ENCODE measurements at places on chromosomes 6 and 20.

DNA sequence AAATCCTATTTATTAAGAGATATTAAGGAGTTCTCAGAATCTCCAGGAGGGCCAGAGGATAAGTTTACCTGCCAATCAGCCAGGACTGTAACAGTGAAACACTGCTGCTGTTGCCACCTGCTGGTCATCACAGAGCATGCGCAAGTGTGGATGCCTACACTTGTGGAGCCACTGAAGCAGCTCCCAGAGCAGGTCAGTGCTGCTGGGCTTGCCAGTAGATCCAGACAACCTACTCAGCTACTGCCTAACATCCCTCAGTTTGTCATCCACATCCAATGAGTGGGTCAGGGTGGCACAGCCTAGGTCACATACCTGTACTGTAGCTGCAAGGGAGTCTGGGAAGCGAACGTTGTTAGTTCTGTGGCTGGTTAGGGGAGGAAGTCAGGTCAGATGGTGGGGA lies 18.3 kb upstream of the NHSL1 start:
- DNase-seq, result no peak

DNA sequence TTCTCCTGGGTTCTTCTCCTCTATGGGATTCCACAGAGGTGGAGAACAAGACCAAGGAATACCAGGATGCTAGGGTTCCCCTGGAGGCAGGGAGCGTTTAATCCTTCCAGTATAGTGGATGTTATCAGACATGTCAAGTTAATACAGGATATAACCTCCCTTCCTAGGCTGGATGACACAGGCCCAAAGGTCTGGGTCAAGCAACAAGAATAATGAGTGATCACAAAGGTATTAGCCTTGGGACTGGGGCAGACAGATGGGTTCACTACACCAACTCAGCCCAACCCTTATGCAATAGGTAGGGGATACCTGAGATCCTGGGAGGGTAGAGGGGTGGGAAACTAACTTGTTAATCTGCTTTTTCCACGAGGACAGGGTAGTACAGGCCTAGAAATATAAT lies 690.3 kb downstream of the HTR1B start:
- no peak for DNase-seq

DNA sequence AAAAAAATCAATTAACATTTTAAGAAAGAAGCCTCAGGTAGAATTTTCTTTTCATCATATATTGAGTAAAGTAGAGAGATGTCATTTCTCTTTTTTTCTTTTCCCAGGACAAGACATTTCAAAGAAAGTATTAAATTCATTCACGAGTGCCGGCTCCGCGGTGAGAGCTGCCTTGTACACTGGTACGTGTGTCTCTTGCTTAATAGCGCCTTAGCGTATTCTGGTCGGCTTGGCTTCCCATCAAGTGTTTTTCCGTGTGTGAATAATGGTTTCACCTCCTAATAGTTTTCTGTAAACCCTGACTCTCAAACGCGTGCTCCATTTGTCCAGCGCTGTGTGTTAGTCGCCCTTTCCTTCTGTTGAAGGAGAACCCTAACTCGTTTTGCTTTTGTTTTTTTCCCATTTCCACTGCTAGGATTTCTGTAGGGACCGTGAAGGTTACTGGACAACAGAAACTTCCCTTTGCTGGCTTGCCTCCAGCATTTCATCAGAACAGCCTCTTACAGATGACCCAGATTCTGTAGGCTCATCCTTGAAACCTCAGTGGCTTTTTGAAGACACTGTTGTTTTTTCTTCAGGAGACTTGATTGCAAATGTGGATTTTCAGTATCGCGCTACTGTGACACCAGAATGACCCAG lies 45.7 kb upstream of the IRF4 start:
- DNase-seq, result no peak

DNA sequence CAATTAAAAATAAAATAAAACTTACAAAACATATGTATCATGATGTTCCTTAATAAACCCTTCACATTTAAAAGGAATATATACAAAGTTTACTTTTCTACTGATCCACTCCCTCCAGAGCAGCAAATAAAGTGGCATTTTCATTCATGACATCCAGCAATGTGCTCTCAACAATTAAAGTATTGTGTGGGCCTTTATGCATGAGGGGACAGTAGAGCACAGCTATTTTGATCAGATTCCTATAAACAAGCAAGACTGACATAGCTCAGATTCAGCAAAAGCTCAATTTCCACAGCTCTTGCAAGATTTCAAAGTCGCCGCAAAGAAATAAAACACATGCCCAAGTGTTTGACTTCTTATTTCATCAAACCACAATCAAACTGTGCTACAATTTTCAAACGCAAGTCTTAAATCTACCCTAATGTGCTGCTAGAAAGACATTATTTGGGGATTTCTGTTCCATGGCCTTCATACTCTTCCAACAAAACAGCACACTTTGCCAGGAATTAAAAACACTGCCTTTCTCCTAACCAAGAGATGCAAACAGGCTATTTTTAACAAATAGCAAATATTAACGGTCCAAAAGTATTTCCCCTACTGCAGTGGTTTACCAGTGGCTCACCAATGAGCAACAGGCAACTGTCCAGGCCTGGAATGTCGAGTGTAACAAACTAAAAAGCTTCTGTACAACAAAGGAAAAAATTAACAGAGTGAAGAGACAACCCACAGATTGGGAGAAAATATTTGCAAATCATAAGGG lies 52.3 kb downstream of the MBOAT1 start:
- peak; percentile 9 for DNase-seq

GRCh38 chr6:137076277-137077068 lies 31.7 kb upstream of the IL20RA start:
- DNase-seq, result no peak

DNA sequence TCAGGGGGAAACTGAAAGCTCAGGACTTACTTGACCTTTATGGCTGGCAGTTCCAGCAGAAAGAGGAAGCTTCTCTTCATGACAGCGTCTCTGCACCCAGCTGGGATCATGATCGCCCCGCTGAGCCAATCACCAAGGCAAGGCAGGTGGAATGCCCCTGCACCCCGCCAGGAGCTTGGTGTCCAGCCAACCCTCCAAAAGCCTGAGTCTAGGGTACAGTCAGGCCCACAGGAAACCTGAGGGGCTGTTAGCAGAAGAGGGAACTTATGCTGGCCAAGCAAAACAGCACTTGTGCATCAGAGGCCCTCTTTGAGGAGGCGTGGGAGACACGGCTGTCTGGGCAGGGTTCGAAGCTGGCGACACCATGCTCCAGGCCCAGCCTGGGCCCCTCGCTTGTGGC lies 188.3 kb upstream of the GMDS start:
- DNase-seq, result no peak

DNA sequence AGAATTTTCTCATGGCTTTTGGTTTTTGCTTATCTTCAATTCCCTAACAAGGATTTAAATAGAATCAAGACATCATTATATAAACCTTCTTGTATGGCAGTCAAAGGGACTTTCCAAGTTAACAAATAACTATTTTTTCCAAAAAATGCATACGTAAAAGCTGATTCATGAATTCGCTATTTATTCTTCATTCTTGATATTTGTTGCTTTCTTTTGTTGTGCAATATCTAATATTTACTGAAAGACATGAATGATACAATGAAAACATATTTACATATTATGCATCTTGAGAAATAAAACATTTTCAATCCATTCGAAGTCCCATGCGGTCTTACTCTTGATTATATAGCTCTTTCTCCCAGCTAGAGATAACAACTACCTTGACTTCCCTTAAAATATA lies 47.0 kb upstream of the SPTLC3 start:
- no peak for DNase-seq

DNA sequence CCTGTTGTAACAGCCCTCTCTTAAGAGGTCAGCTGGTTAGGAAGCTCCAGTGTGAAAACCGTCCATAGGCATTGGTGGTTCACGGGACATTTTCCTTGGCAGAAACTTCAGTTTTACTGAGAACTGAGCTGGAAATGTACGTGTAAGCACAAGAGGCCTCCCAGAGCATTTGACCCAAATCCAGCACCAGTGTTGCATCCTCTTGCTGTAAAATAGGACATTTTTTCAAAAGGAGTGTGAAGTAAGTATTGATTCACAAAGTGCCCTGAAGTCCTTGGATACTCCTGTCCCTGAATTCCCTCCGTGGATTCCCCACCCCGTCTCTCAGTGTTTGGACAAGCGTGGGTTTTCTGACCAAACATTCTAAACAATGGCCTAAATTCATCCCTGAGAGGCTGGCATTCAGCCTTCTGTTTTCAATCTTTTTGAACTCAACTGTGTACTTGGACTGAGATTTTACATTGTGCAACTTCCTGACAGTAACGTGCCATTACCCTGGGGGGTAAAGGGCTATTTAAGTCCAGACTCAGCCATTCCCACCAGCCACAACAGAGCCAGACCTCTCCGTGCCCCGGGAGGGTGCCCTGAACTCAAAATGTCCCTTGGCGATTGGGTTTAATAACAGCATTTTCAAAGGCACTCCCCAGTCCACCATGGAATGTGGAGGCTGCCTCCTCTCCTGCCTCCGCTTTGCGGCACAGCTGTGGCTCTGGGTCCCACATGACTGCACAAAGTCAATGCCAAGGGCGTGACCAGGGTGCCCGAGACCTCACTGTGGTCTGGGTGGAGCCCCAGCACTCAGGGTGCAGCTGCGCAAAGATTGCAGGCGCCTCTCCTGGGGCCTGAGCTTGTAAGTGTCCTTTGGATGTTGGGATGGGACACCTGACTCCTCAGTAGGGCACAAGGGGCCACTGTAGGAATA lies 92.7 kb upstream of the AFDN start:
- DNase-seq, result no peak

GRCh38 chr20:25066386-25066785 lies 8.4 kb upstream of the ACSS1 start:
- no peak for DNase-seq

- no peak for DNase-seq
These were observed 87.5 kb downstream of the MEI4 start for GRCh38 chr6:77740380-77740779.

GRCh38 chr6:121993362-121993761 lies 406.1 kb upstream of the HSF2 start:
- DNase-seq, result no peak

- no peak for DNase-seq
These were observed 56.7 kb downstream of the FILIP1 start for GRCh38 chr6:75436869-75437268.

DNA sequence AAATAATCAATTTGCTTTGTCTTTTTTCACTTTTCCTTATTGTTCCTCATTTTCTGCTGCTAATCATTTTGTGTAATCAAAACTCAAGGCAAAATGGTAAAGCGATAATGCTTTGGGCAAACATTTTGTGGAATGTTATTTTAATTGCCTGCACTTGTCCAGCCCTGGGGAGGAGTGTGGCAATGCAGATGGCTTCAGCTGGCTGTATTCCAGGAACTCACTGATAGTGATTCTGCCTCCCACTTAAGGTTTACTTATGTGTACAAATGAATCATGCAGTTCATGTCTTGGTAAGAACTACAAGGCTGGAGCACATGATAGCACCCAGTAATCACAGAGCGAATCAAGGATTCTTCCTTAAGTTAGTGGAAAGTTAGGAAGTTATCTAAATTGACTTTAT lies 107.8 kb downstream of the COL19A1 start:
- DNase-seq, result no peak

DNA sequence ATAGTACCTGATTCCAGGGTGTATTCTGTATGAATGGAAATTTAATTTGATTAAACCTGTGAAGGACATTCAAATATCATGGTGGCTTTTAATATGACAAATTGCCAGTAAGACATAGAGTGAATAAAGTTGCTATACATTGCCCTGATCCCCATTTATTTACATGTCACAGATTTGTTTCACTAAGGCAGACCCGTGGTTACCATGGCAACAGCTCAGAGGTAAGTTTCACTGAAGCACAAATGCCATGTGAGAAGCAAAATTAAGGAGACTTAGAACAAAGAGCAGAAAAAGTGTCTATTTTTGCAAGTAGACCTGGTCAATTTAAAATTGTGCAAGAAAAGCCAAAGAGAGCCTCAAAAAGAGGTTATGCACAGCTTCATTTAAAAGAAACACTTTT lies 63.7 kb downstream of the PXDC1 start:
- DNase-seq, result no peak

- no peak for DNase-seq
These were observed 66.6 kb downstream of the CSE1L start for GRCh38 chr20:49112596-49113274.

GRCh38 chr20:13739731-13740649 lies 44.7 kb downstream of the ESF1 start:
- DNase-seq, result no peak

GRCh38 chr6:25290306-25291060 lies 11.3 kb downstream of the CARMIL1 start:
- DNase-seq, result no peak

GRCh38 chr20:38985060-38985459 lies 22.9 kb downstream of the DHX35 start:
- no peak for DNase-seq

DNA sequence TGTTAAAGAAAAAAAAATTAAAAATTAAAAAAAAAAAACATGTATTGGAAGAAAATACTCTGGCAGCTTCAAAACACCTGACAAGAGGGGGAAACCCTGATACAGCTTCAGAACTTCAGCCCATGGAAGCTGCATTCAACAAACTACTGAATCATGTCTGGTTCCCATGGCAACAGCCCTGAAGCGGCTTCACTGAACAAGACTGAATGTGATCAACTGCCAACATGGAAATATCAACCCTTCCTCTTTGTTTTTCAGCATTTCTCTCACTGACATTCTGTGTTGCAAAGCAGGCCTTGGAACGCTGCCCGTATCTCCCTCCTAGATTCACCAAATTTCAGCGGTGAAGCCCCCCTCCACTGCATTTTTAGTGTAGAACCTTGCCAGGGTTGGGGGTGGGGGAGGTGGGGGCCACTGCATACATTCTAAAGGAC lies 91.3 kb upstream of the SHLD1 start:
- DNase-seq, result peak; percentile 30

DNA sequence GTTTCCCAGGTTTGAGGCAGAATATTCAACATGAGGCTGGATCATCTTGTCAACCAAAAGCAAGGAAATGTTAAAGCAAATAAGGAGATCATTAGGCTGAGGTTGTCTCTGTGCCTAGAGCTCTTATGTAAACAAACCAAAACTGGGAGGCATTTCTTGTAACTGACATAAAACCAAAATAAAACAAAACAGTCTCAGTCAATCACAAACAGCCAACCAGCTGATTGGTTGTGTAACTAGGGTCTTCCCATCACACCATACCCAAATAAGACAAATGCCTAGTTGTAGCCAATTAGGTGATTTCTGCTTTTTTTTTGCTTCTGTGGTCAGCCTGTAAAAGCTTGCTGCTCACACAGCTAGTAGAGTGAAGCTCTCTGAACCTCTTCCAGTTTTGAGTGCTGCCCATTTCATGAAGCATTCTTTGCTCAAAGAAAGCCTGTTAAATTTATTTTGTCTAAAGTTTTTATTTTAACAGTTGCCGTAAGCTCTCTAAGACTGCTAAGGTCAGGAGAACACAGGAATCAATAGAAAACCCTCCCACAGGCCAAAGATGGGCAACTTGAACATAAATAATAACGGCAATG lies 8.9 kb upstream of the FITM2 start:
- DNase-seq, result no peak

- no peak for DNase-seq
These were observed 26.5 kb upstream of the LGSN start for GRCh38 chr6:63346217-63346835.

GRCh38 chr6:91879386-91879995 lies 1292.6 kb upstream of the MAP3K7 start:
- DNase-seq, result no peak
